PC-3 (cell line): ENCODE measurements at places on chromosomes 6 and 20. TPM values are rescaled to one million over a fixed set of nuclear protein-coding genes. Genes with fewer than 3 reads are reported as not detected.

The TUBB1 gene
- total RNA-seq, result not detected in 2 replicates

The ILRUN gene
- total RNA-seq, result 54.8 and 59.5 TPM in 2 replicates

The SAMD3 gene
- total RNA-seq, result not detected in 2 replicates

The SLC26A8 gene
- not detected in 2 replicates for total RNA-seq

The SDHAF4 gene
- 1.5 and 6.2 TPM in 2 replicates for total RNA-seq

The SLCO4A1 gene
- total RNA-seq, result 161 and 162 TPM in 2 replicates

The KCNK15 gene
- total RNA-seq, result 2.8 and 3.0 TPM in 2 replicates

The MCM8 gene
- 26.6 and 27.0 TPM in 2 replicates for total RNA-seq

The MPIG6B gene
- total RNA-seq, result not detected in 2 replicates

The RAB32 gene
- total RNA-seq, result 25.1 and 29.8 TPM in 2 replicates

The FOXS1 gene
- total RNA-seq, result not detected in 2 replicates

The FHL5 gene
- not detected in 2 replicates for total RNA-seq

The OXT gene
- total RNA-seq, result not detected in 2 replicates

The CLDN20 gene
- not detected in 2 replicates for total RNA-seq

The KIAA1755 gene
- 0.44 and 0.86 TPM in 2 replicates for total RNA-seq

DNA sequence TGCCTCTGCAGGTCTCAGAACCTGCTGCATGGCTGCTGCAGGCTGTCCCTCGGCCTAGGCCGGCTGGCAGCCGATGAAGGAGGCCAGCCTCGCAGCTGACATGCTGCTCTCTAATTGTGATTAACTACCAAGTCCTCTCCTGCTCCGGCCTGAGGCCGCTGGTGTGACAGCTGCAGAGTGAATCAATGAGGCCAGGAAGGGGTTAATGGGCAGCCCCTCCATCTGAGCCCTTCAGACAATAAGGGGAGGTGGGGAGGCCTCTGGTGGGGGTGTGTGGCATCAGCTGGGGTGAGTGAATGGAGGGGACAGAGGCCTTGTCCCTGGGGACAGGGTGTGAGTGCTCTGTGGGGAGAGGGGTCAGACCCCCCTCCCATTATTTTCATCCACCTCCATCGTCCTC lies 34.4 kb downstream of the SLC52A3 start:
- H3K4me3 ChIP-seq, result no peak overlapping the region
- peaks cover 6% of the 10 kb centered on the region for H3K27me3 ChIP-seq
- no peaks in the 10 kb centered on the region for H3K36me3 ChIP-seq
- DNase-seq, result no peak

DNA sequence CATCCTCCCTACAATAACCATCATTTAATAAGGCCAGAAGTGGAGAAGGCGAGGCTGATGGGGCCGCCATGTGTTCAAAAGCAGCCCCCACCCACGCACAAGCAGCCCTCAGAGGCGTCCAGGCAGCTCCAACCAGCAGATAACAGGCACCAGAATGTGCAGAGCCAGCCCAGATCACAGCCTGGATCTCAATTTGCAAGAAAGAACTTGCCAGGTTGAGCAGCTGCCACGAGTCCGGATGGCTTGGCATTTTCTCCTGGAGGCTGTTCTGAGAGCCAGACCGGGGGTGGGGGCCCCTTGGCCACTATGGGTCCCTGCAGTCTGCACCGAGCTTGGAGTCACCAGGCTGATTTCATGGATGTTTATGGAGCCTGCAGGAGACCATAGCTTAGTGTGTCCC lies 338.1 kb downstream of the PREX1 start:
- H3K27ac ChIP-seq, result no peak overlapping the region
- no peaks in the 10 kb centered on the region for H3K27me3 ChIP-seq
- DNase-seq, result no peak
- no peak overlapping the region for H3K4me3 ChIP-seq
- H3K4me1 ChIP-seq, result peaks cover 41% of the 10 kb centered on the region

GRCh38 chr20:54485631-54486030 lies 10.2 kb downstream of the DOK5 start:
- H3K27me3 ChIP-seq, result peaks cover 34% of the 10 kb centered on the region
- no peak overlapping the region for H3K4me3 ChIP-seq
- no peaks in the 10 kb centered on the region for H3K36me3 ChIP-seq
- no peak overlapping the region for H3K27ac ChIP-seq
- DNase-seq, result no peak

- no peak overlapping the region for H3K4me3 ChIP-seq
- H3K27me3 ChIP-seq, result no peaks in the 10 kb centered on the region
- H3K27ac ChIP-seq, result no peak overlapping the region
- DNase-seq, result no peak
- H3K4me1 ChIP-seq, result no peaks in the 10 kb centered on the region
Measured at GRCh38 chr20:48705240-48706115, 122.3 kb downstream of the PREX1 start.

DNA sequence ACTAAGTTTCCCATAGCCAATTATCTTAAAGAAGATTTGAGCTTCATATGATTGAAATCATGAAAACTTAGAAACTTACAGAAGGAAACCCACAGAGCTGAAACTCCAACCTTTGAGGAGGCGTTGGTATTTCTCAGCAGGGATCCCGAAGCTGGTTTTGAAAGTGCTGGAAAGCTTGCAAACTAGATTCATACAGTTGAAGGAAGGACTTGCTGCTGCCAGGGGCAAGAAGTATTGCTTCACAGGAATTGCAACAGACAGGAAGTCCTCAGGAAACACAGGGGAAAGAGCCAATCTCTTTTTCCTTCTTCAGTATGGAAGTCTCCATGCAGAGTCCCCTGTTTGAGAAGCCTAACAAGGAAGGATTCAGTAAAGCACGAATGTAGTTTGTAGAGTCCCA lies 419.7 kb downstream of the CD109 start:
- H3K4me1 ChIP-seq, result peaks cover 8% of the 10 kb centered on the region
- no peak overlapping the region for H3K27ac ChIP-seq
- no peak for DNase-seq
- no peaks in the 10 kb centered on the region for H3K36me3 ChIP-seq

DNA sequence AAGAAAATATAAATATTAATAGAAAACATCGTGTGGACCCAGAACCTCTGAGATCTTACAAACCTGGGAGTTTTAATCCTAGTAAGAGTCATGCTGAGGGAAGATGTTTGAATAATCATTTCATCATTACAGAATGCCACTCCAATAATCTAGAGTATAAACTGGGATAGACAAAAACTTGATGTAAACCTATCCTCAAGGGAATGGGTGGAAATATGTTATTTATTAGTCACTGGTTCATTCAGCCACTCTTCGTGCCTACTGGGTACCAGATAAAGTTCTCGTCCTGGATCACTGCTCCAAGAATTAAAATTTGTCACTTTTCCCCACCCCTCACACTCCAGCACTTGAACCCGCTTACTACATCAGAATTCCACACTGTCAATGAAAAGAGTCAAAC lies 7.7 kb downstream of the HLA-B start:
- H3K27me3 ChIP-seq, result 0 out of 2 replicates have a peak, but pooled peaks cover 6% of the 10 kb centered on the region
- no peak overlapping the region for H3K27ac ChIP-seq
- no peak overlapping the region for H3K4me3 ChIP-seq
- DNase-seq, result no peak
- H3K4me1 ChIP-seq, result no peaks in the 10 kb centered on the region

- H3K27ac ChIP-seq, result peak overlapping the region; percentile 95
- H3K4me1 ChIP-seq, result peaks cover 52% of the 10 kb centered on the region
- H3K27me3 ChIP-seq, result no peaks in the 10 kb centered on the region
- DNase-seq, result no peak
- peak overlapping the region; percentile 97 for H3K4me3 ChIP-seq
- no peaks in the 10 kb centered on the region for H3K36me3 ChIP-seq
Measured at GRCh38 chr20:45347297-45347935, 808 bp downstream of the SDC4 start.

DNA sequence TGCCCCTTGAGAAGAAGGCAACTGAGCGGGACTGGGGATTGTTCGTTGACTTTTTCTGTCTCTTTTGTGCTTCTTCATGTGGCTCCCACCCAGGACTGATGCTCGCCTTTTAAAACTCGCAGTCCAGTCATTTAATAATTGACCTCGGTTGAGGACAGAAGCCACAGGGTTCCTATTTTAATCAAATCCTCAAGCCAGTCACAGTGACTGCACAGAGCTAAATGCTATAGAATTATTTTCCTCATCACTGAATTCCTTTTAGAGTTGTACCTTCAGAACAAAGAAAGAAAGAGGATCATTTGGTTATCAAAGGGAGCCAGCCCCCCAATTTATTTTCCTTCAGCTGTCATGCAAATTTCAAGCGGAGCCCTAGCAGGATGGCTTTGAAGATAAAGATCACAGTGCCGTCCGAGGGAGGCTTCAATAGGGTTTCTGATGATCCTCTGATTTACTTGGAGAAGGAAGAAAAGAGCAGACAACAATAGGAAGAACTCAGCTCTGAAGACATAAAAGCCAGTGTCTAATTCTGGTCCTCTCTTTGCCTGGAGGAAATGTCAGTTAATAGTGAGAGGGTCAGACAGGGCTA lies 186.6 kb downstream of the DOK5 start:
- no peaks in the 10 kb centered on the region for H3K4me1 ChIP-seq
- H3K27me3 ChIP-seq, result peaks cover 49% of the 10 kb centered on the region
- DNase-seq, result no peak
- no peak overlapping the region for H3K27ac ChIP-seq
- H3K36me3 ChIP-seq, result no peaks in the 10 kb centered on the region

DNA sequence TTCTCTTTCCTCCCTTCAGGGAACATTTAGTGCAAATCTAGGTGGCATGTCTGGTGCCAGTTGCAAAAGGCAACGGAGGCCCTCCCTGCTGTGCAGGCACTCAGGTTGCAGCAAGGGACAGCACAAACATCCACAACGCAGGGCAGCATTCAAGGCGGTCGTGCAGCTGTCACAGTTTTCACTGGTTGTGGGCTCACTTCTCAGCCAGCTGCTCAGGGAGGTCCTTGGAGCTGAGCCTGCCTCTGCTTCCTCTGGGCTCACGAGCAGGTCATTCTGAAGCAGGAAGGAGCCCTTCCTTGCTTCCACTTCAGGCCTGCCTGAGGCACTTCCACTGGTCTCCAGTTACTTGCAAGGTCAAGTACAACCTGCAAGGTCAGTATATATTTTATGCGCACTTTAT lies 3.8 kb upstream of the NPEPL1 start:
- no peaks in the 10 kb centered on the region for H3K36me3 ChIP-seq
- peaks cover 8% of the 10 kb centered on the region for H3K4me1 ChIP-seq
- DNase-seq, result no peak
- no peak overlapping the region for H3K4me3 ChIP-seq
- H3K27me3 ChIP-seq, result no peaks in the 10 kb centered on the region

DNA sequence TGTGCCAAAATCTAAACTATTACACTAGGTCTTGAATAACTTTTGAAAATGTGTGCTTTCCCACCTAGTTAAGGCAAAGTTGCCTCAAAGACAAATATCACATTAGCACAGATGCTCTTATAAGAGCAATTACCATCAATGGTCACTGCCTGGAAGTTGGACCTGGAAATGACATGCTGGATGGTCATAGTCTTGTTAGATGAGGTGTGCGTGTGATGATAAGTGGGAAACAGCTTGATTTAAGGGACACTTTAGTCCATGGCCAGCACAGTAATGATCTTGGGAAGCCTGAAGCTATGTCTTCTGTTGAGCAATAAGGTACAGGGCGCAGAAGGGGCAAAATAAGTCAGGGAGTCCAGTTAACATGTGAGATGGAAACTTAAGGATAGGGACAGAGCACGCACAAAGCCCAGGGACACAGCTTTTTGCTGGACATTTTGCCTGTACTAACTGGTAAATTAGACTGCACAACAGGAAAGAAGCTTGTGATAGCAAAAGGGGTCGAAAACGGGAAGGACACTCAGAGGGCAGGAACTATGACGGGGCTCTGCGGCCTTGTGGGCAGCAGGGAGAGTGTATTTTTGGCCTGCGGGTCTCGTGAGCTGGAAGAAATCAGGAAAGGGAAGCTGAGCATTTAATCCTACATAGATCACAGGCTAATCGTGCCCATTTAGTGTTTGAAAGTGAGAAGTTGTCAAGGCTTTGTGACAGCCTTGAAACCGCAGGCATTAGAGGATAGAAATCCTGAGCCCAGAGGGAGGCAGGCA lies 66.7 kb upstream of the BMP2 start:
- no peak for DNase-seq
- H3K4me3 ChIP-seq, result no peak overlapping the region
- no peaks in the 10 kb centered on the region for H3K36me3 ChIP-seq

- no peaks in the 10 kb centered on the region for H3K4me1 ChIP-seq
- no peaks in the 10 kb centered on the region for H3K36me3 ChIP-seq
- no peak overlapping the region for H3K4me3 ChIP-seq
- no peaks in the 10 kb centered on the region for H3K27me3 ChIP-seq
- no peak overlapping the region for H3K27ac ChIP-seq
- DNase-seq, result no peak
Measured at GRCh38 chr6:110239526-110240274, 59.5 kb downstream of the CDC40 start.

DNA sequence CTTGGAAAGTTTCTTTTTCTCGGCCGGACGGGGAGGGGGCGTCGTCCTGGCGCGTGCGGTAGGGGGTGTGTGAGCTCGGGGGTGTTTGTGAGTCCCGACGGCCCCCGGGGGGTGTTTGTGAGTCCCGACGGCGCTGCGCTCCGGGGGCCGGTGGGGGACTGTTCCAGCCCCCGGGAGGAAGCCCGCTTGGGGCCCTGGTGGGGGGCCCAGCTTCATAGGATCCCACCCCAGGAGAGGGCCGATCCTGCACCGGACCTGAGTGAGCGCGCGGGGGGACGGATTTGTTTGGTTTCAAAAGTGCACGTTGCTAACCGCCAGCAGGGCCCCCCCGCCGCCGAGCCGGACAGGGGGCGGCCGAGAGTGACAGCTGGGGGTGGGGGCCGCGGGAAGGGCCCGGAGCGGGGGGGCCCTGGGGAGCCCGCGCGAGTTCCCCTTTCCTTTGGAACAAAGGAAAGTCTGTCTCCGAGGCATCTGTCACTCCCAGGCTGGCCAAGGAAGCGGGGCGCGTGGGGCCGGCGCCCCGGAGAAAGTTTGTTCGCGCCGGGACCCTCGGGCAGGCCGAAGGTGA lies 485 bp downstream of the TGIF2 start:
- peaks cover 3% of the 10 kb centered on the region; the same call in 1 of the 2 replicates for H3K36me3 ChIP-seq
- peaks cover 17% of the 10 kb centered on the region for H3K4me1 ChIP-seq
- DNase-seq, result no peak
- no peak overlapping the region; the same call in 1 of the 2 replicates for H3K27ac ChIP-seq

- no peak overlapping the region for H3K4me3 ChIP-seq
- H3K36me3 ChIP-seq, result peaks cover 71% of the 10 kb centered on the region
- H3K4me1 ChIP-seq, result no peaks in the 10 kb centered on the region
- no peak for DNase-seq
- no peaks in the 10 kb centered on the region for H3K27me3 ChIP-seq
Measured at GRCh38 chr20:57375652-57376230, 15.5 kb upstream of the RBM38 start.

GRCh38 chr20:58695895-58696375 lies 3.3 kb downstream of the NPEPL1 start:
- no peak overlapping the region for H3K4me3 ChIP-seq
- no peak overlapping the region for H3K27ac ChIP-seq
- no peaks in the 10 kb centered on the region for H3K27me3 ChIP-seq

DNA sequence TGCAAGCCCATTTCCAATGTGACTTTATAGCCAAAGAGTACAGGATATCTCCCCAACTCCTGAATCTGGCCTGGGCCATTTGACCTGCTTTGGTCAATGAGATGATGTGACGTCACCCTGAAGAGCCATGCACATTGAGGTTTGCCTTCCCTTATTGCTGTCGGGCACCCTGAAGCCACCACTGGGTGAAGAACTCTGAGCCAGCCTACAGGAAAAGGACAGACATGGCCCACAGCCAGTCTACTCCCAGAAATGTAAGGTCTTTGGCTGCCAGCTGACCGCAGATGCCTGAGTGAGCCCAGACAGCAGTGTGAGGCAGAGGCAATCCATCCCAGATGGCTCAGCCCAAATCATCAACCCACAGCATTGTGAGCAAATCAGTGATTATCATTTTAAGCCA lies 3.7 kb upstream of the SYNDIG1 start:
- H3K36me3 ChIP-seq, result no peaks in the 10 kb centered on the region
- no peak overlapping the region for H3K4me3 ChIP-seq
- no peak for DNase-seq
- H3K27me3 ChIP-seq, result peaks cover 93% of the 10 kb centered on the region
- H3K4me1 ChIP-seq, result no peaks in the 10 kb centered on the region
- H3K27ac ChIP-seq, result no peak overlapping the region

GRCh38 chr6:51062166-51062722 lies 243.6 kb downstream of the TFAP2B start:
- no peak for DNase-seq
- H3K4me1 ChIP-seq, result no peaks in the 10 kb centered on the region
